ENCODE measurements at places on chromosomes 3 and 15.

- no peak for DNase-seq
These were observed 861.9 kb upstream of the ARPP21 start for GRCh38 chr3:34777386-34777785.

GRCh38 chr3:108295421-108296175 is 750 bp upstream of the HHLA2 start:
- DNase-seq = no peak

GRCh38 chr3:103873021-103873420 is 1438.2 kb downstream of the ZPLD1 start:
- no peak for DNase-seq

GRCh38 chr3:56894881-56895431 is 93.2 kb upstream of the ARHGEF3 start:
- DNase-seq = no peak

DNA sequence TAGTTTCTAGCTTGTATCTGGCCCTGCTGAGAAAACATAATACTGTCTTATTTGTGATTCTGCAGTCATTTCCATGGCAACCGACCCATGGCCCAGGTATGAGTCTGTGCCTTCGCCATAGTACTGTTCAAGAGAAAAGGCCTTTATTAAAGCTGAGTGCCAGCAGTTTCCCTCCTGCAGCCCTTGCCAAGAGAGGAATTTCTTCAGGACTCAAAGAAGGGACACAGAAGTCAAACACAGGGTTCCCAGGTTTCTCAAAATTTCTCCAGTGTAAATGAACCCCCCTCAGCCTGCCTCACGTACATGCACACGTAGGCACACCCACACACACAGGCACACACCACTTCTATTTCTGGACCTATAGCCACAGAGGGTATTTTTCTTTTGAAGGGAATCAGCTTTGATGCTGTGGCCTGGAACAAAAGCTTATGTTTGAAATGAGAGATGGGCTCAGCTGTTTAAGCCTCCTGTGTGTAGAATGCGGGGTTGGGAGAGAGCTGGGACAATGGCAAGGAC is 269.2 kb downstream of the PDCD6IP start:
- no peak for DNase-seq

GRCh38 chr3:38460377-38461270 is 6.9 kb downstream of the ACVR2B start:
- DNase-seq = no peak

DNA sequence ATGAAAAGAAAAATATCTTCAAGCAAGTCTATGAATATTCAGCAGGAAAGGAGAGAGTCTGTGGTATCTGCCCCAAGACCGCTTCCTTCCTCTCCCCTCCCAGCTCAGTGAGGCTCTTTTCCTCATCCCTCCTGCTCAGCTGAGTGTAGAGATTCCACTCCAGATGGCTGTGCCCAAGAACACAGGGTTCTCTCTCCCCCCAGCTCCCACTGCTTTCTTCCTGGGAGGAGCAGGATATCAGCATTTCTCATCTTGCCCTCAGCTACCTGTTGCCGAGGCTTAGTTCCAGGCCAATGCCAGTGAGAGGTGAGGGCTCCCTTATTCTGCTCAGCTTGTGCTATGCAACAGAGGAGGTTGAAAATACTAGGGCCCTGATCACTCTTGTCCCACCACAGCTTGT is 211.9 kb downstream of the SV2B start:
- DNase-seq = peak; percentile 69

DNA sequence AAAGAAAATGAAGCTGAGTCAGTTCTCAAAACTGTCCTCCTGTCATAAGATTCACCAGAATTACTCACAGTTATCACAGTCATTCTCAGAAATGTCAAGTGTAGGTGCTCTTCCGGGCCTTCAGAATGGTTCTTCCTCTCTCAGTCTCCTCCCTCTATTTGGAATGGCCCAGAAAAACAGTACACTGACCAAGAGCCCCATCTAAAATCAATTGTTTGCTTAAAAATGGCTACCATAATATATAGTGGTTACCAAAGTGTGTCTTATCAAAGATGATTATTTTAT is 99.8 kb downstream of the MECOM start:
- no peak for DNase-seq

GRCh38 chr3:133137042-133137996 is 99.1 kb downstream of the TMEM108 start:
- no peak for DNase-seq

GRCh38 chr3:41846850-41847249 is 115.1 kb downstream of the ULK4 start:
- DNase-seq = no peak

- peak; percentile 61 for DNase-seq
These were observed 36.6 kb downstream of the PSTPIP1 start for GRCh38 chr15:77031376-77032050.

DNA sequence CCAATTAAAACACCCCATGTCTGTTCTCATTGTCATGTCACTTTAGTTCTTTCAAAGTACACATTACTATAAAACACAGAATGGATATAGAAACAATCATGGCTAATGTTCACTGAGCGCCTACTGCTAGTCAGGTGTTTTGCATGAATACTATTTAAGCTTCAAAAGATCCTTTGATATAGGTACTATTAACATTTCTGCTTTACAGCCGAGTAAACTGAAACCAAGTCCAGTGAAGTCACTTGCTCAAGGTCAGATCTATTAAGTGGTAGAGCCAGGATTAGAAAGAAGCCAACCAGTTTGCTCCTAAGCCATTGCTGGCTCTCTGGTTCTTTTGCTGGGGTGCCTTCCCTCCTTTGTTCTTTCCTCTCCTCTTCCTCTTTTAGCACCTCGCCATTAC is 32.4 kb upstream of the NMNAT3 start:
- no peak for DNase-seq

- DNase-seq = no peak
These were observed 101.6 kb upstream of the ANKRD28 start for GRCh38 chr3:15899388-15899787.

DNA sequence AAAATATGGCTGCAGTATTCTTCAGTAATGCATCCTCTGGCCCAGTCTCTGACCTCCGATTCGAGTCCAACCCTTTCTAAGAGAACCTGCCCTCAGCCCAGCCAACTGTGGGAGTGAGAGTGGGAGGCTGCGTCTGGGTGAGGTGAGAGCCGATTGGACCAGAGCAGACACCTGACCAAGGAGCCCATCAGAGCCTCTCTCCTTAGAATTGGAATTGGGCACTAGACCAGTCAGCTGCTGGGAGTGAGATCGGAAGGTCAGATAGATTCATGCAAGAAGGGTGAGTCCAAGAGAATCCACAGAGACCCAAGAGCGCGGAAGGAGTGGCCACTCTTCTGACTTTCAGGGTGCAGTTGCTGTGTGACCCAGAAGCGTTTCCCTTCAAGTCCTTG is 10.2 kb downstream of the RASL12 start:
- DNase-seq = no peak

- DNase-seq = no peak
These were observed 53.3 kb upstream of the NR2C2 start for GRCh38 chr3:14894085-14894484.

DNA sequence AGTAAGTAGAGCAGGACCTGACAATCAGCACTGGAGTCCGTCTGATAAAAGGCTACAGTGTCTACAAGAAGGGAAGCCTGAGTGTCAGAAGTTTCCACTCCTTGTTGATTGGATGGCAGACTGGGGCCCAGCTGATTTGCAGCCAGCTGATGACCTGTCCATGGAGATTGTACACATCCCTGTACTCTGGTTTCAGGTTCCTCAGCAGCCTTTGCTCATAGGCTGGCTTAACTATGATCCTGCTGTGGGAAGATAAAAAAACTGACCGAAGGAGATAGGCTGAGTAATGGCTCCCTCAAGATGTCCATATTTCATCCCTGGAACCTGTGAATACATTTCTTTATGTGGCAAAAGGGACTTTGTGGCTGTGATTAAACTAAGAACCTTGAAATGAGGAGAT is 11.7 kb upstream of the LACTB start:
- no peak for DNase-seq

GRCh38 chr3:58299839-58300516 is 6.1 kb upstream of the RPP14 start:
- DNase-seq = no peak

DNA sequence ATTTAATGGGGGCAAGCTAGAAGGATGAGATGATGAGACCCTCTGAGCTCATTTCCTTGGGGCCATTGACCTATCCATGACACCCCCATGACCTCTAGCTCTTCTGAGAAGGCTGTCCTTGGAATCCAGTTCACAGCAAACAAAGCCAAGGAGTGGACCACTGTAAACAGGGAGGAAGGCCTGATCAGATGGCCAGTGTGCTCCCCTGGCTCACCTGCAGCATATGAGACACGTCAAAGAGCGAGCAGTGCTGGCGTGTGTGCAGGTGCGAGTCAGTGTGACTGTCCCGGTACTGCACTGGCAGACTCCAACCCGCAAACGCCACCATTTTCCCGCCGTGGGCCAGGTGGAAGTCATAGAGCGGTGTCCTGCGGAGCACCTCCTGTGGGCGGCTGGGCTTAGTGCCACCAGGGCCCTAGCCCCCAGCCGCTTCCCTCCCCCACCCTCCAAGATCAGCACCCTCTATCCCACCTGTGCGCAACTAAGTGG is 339 bp downstream of the AMT start:
- DNase-seq = no peak

DNA sequence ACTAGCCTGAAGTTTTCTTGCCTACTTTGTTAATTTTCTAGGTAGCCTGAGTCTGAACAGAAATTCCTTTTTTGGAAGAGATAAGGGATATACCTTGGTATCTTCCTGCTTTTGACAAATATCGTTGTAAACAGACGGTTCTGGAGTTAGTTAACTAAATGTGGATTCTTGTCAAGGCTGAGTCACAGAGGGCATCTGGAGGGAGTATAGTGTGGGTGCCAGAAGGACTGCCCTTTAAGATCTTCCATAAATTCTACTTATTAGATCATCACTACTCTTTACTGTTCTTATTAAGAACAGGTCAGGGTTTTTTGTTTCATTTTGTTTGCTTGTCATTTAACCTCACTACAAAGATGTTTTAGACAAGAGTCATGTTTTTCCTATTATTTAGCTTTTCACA is 125.3 kb upstream of the SKOR1 start:
- DNase-seq = no peak

- no peak for DNase-seq
These were observed 152.9 kb upstream of the TGFBR2 start for GRCh38 chr3:30453360-30454039.

DNA sequence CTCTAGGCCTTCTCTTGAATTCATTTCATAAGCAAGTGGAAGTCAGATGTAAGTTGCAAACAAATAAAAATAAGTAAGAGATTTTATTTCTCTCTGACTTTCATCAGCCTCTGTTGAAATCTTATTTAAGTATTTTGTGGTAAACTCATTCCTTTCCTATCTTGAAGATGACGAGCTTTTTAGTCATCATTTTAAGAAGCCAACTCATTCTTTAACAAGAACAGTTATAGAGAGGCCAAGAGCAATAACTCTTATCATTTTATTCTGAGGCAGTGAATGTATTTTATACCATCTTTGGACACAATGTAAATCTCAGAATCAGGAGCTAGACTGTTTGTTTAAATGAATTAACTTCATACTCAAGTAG is 147.5 kb upstream of the MBNL1 start:
- DNase-seq = no peak

- DNase-seq = no peak
These were observed 53.6 kb upstream of the THRB start for GRCh38 chr3:24548278-24548677.

- DNase-seq = no peak
These were observed 57.2 kb upstream of the TOPAZ1 start for GRCh38 chr3:44184319-44184953.

- no peak for DNase-seq
These were observed 45.4 kb downstream of the PDIA5 start for GRCh38 chr3:123112232-123112631.

DNA sequence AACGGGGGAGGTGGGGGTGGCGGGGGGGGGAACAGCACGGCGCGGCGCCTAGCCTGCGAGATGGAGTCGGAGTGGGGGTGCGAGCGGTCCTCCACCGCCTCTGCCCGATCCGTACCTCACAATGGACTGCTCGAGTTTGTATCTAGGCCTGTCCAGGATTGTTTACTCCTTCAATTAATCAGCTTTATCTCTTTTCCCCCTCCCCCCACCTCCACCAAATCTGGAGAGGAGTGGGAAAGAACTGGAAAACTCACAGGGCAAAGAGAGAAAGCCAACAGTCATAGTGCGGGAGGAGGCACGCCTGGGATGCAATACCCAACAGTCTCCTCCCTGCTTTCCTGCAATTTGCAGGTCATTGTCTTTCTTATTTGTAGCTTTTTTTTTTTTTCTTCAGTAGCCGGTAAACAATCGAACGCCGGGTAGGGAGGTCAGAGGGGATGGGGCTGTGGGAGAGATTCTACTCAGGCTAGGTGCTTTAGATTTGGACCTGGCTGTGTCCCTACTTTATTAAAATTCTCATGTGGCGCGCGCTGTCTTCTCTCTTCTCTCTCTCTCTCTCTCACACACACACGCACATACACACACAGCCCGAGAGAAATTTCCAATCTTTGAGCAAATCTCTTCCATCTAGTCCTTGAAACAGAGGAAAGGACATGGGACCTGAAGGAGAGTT is 6.9 kb upstream of the MEIS2 start:
- no peak for DNase-seq

DNA sequence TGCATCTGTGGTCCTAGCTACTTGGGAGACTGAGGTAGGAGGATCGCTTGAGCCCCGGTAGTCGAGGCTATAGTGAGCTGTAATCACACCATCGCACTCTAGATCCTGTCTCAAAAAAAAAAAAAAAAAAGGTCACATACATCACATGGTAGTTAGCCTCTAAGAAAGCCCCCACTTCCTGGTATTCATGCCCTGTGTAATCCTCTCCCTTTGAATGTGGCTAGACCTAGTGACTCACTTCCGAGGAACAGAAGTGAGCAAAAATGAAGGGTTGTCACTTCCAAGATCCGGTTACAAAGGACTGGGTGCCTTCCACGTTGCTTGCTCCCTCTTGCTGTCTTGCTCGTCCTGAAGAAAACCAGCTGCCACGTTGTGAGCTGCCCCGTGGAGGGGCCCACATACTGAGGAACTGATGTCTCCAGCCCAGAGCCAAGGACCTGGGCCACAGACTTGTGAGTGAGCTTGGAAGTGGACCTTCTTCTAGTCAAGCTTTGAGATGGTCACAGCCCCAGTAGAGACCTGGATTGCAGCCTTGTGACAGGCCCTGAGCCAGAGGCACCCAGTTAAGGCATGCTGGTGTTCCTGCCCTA is 12.6 kb upstream of the LCTL start:
- DNase-seq = no peak

- no peak for DNase-seq
These were observed 251.0 kb upstream of the P2RY1 start for GRCh38 chr3:152583963-152584362.

GRCh38 chr3:71392251-71392650 is 191.3 kb downstream of the FOXP1 start:
- DNase-seq = no peak

GRCh38 chr3:21783839-21784238 is 32.8 kb upstream of the ZNF385D start:
- no peak for DNase-seq

- DNase-seq = no peak
These were observed 174.4 kb downstream of the ARRDC4 start for GRCh38 chr15:98134905-98135304.

DNA sequence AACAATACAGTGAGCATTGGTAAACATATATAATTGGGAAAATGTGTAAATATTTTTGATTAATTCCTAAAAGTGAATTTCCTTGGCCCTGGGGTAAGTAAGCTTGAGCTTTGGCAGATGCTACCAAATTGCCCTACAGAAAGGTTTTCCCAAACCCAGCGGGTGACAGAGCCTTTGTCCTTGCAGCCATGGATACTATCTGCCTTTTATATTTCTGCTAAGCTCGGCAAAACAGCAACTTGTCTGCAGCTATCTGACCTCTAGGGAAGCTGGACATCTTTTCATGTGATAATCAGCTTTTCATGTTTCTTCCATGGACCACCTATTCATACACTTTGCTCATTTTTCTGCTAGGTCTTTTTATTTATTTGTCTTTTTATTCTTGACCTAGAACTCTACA is 64.7 kb upstream of the SEC22A start:
- no peak for DNase-seq

Data from activated effector memory CD4-positive, alpha-beta T cell treated with anti-CD3 and anti-CD28 coated beads, Interleukin-2, amount 50 U/mL, for 16 hours (primary cell).